ENCODE measurements at places on chromosomes 7 and 10.

GRCh38 chr7:27251652-27252590, 9.3 kb downstream of the EVX1 start:
- DNase-seq, result no peak

DNA sequence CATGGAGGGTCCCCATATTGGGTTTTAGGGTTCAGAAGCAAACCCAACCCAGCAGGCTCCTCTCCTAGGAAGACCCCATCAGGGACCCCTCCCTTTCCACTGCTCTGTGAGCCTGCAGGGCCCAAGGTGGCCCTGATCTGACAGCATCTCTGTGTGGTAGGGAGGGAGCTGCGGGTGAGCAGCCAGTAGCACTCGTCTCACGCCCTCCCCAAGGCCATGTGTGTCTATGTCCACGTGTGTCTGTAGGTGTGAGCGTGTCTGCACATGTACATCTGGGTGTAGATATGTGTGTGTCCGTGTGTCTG, 103.5 kb upstream of the FAM20C start:
- no peak for DNase-seq

DNA sequence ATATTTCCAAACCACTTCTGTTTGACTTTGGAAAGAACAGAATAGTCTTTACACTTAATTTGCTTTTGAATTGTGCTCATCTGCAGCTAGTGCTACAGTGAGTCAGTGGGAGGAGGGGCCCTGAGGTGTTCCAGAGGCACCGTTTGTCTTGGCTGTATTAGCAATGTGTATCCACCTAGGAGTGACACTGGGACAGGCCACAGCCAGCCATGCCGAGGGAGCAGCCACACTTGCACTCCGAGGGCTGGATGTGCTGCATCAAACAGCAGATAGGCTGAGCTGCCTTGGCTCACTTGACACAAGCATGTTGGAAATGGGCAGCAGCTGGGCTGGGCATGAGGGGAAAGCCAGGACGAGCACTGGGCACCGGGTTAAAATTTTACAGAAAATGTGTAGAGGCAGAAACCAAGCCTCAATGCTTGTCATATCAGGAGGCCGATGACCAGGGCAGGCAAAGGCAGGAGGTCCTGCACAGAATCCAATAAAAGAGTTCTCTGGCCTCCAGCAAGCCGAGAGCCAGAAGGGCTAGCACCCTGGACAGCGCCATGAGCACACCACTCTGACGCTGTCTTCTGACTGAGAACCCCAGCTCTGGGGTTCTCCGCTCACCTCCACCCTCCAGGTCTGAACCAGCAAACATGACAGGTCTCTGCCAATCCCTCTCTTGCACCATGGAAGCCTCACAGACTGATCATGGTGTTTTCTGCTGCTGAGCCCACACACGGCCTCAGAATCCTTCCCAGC, 163.3 kb downstream of the GRID1 start:
- DNase-seq, result no peak

DNA sequence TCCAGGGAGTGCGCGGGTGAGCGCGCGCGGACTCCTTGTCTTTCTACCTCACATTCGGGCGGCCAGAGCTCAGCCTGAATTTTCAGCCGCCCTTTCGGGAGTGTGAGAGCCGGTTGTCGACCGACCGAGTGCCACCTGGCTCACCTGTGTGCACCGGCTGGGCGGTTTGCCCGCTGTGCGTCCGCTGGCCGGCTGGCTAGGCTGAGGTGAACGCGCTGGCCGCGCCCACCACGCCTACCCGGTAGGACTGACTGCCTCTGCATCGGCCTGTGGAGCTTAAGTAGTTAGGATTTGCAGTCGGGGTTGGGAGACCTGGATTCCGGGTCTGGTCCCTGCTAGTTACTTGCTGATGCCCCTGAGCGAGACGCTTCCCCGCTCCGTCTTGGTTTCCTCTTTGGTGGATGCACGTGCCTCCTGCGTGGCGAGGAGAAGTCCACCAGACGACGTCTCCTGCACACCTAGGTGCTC, 553 bp downstream of the TSPAN15 start:
- DNase-seq, result no peak

DNA sequence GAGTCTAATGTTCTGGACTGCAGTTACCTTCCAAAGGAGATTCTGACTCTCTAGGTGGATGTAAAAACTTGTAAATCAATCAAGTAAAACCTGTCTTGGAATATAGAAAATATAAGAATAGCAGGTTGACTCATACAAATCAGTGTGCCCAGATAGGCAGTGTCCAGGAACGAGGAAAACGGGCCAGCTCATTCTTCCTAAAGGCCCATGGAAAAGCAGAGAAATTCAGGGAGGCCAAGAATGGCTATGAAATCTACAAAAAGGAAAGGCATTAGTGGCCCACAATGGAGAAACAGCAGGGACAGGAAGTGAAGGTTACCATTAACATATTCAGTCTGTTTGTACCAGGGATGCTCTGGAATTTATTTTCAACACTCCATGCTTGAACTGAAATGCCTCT, 14.9 kb downstream of the GLI3 start:
- DNase-seq, result no peak

GRCh38 chr10:22823109-22823508, 104.7 kb upstream of the ARMC3 start:
- no peak for DNase-seq

GRCh38 chr10:19576576-19576975, 239.7 kb upstream of the PLXDC2 start:
- DNase-seq, result no peak
